Muscle of back (tissue), 13 donors: ENCODE measurements at places on chromosomes 3 and 15. TPM values are rescaled to one million over a fixed set of nuclear protein-coding genes. Genes with fewer than 3 reads are reported as not detected.

GRCh38 chr15:66848686-66849392, 146.8 kb downstream of the SMAD6 start:
- no peak for DNase-seq

GRCh38 chr3:11547498-11547897, 96.2 kb downstream of the VGLL4 start:
- no peak for DNase-seq

GRCh38 chr3:14451844-14452739, 49.7 kb downstream of the SLC6A6 start:
- peak; percentile 78 for DNase-seq

DNA sequence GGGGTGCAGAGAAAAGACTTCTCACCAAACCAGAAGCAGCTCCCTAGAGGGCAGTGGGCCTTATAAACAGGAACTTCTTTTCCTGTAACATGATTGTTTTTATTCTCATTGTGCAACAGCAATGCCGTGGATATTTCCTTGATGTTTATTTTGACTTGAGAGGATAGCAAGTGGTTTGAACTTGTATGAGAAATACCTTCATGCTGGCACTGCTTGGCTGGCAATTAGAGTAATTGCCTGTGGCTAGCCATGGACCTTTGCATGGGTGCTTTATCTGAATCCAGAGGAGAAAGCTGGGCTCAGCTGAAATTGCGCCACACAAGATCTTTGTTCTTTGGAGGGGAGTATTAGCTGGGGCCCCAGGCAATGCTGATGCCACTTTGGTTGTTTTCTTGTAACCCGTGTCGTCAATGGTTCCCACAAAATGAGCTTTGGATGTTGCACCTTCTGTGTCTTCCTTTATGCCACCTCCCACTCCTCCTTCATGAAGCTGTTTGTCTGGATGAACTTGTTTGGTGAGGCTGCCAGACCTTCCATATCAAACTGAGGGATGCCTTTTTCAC, 37.9 kb downstream of the CMTM8 start:
- no peak for DNase-seq

GRCh38 chr15:82315519-82316246, 33.6 kb downstream of the GOLGA6L10 start:
- DNase-seq = no peak

The GADL1 gene
- 12.7 TPM for polyA plus RNA-seq
